ENCODE measurements at places on chromosomes 4 and X. TPM values are rescaled to one million over a fixed set of nuclear protein-coding genes. Genes with fewer than 3 reads are reported as not detected.

DNA sequence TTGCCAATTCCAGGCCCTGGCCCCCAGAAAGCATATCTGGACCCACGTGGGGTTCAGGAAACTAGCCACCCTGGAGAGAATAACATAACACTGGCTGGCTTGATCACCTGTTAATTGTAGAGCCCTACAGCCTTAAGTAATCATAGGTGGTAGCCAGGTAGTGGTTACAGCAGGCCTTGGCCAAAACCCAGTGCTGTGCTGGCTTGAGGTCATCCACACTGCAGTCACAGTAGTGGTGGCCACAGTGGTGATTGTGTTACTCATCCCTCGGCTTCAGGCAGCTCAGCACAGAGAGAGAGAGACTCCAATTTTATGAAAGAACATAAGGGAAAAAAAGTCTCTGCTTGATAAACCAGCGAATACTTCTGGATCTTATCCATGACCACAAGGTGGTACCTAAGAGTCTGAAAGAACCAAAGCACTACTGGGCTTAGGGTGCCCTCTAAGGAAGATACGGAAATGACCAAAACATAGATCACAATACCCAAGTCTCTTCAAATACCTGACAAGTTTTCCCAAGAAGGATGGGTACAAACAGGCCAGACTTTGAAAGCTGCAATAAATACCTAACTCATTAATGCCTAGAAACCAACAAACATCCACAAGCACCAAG, 46.6 kb upstream of the CDX4 start:
- DNase-seq, result no peak

DNA sequence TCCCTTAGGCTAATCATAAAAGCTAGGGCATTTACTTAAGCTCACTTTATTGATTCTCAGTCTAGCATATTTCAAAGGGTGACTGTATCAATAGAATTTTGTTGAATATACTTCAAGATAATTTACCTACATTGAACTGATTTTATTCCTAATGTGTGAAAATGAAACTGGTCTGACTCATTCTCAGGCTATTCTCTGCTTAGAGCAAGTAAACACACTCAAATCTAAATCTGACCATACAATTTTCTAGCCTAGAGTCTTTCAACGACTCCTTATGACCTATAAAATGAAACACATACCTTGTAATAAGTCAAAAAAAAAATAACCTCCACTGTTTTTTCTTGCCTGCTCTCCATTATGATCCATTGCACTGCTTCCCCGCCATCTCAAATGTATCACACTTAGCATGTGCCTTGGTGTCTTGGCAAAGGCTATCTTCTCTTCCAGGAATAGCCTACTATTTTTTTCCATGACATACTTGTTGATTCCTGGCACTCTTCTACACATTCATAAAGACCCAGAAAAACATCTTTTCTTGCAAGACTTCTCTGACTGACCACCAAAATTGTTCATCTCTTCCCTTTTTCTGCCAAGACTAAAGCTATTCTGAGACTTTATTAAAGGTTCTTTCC, 965.1 kb upstream of the HS3ST1 start:
- DNase-seq, result no peak

GRCh38 chr4:53830511-53830910, 233.9 kb downstream of the CHIC2 start:
- no peak for DNase-seq

- no peak for DNase-seq
Observed at GRCh38 chrX:13082206-13083065, 38.0 kb upstream of the FAM9C start.

DNA sequence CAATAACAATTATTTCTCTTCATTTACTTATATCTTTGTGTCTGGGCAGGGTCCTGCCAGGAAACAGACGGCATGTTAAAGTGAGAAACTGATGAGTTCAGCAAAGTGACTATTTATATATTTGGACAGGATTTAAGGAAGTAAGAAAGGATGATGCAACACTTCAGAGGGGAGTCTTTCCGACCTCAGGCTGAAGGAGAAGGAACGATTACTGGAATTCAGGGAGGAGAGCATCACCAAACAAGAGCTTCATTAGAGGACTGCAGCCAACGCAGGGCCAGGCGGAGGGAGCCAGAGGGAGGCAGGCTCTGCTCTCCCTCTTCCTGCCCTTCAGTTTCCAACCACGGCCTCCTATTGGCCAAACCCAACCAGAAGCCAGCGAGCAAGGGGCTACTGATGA, 1.5 kb upstream of the TLR7 start:
- DNase-seq, result no peak

GRCh38 chr4:173074501-173074946, 94.1 kb upstream of the GALNT7 start:
- no peak for DNase-seq

- no peak for DNase-seq
Observed at GRCh38 chr4:6918338-6918737, 8.7 kb downstream of the TBC1D14 start.

The LGI2 gene
- total RNA-seq, result 20.5 TPM

The CABS1 gene
- not detected for total RNA-seq

The ASB5 gene
- not detected for total RNA-seq

The EREG gene
- total RNA-seq, result not detected

The SPATA4 gene
- not detected for total RNA-seq

The PLS3 gene
- total RNA-seq, result 17.8 TPM
